ENCODE measurements at places on chromosomes 5 and 9.
A peak's percentile ranks its signal among the peaks of the same experiment; 100 is the strongest.

DNA sequence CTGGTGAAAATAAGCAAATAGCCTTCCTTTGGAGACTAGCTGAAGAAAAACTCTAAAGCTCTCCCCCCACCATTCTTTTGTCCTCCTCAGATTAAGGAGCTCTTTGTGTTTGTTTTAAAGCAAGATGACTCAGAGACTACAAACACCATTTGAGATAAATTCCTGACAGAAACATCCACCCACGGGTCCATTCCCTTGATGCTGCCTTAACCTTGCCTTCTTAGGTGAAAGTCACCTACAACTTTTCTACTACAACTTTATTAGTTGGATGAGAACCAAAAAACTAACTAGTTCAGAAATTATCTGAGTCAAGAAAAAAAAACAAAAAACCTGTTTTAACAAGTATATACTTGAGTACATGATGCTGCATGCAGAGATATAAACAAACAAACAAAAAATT, 831.1 kb downstream of the NR2F1-AS1 start:
- H3K4me1 ChIP-seq = no peaks in the 10 kb centered on the region
- no peaks in the 10 kb centered on the region for H3K36me3 ChIP-seq
- H3K4me3 ChIP-seq = no peak overlapping the region
- no peak for DNase-seq
- no peak overlapping the region for H3K27ac ChIP-seq

DNA sequence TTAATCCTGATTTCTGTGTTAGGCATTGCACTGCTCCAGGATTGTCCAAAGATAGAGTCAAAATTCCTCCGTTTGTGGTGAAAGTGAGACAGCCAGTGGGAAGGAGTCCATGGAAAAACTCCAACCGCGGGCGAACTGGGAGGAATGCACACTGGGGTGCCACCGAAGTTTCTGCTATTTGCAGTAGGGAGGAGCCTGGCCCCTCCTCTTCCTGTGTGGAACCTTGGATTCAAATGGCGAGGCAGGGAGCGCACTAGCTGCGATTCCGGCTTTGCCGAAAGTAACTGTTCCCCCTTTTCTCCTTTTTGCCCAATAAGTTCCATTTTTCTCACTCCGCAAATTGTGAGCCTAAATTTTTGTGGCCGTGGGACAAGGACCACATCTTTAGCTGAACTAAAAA, 9.3 kb downstream of the BAAT start:
- no peaks in the 10 kb centered on the region for H3K36me3 ChIP-seq
- H3K27me3 ChIP-seq = no peaks in the 10 kb centered on the region
- H3K27ac ChIP-seq = no peak overlapping the region
- H3K4me1 ChIP-seq = no peaks in the 10 kb centered on the region
- no peak overlapping the region for H3K4me3 ChIP-seq
- DNase-seq = no peak

DNA sequence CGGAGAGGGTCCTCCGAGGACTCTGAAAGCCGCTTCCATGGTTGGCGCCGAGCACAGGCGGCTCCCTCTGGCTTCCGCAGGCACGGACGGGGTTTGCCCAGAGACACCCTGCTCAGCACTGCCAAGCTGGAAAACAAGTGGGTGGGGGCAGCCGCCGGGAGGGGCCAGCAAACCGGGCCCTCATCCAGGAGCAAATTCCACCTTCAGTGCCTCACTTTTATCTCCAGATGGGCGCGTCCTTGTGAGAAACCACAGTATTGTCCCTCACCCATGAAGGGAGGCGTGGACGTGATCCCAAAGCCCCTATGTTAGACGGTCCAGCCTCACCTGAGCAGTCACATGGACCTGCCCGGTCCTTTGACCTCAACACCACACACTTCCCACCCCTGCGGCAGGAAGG, 29.0 kb downstream of the MED10 start:
- H3K27ac ChIP-seq = no peak overlapping the region
- peaks cover 2% of the 10 kb centered on the region for H3K27me3 ChIP-seq
- peaks cover 11% of the 10 kb centered on the region for H3K36me3 ChIP-seq
- peaks cover 28% of the 10 kb centered on the region for H3K4me1 ChIP-seq

GRCh38 chr9:21110708-21111576, 30.7 kb downstream of the IFNW1 start:
- no peaks in the 10 kb centered on the region for H3K27me3 ChIP-seq
- peaks cover 6% of the 10 kb centered on the region for H3K4me1 ChIP-seq
- H3K36me3 ChIP-seq = no peaks in the 10 kb centered on the region
- DNase-seq = peak; percentile 20

- no peak overlapping the region for H3K27ac ChIP-seq
- DNase-seq = no peak
- peaks cover 8% of the 10 kb centered on the region for H3K4me1 ChIP-seq
- peaks cover 7% of the 10 kb centered on the region for H3K36me3 ChIP-seq
Observed at GRCh38 chr9:136222166-136222905, 17.4 kb upstream of the LHX3 start.

DNA sequence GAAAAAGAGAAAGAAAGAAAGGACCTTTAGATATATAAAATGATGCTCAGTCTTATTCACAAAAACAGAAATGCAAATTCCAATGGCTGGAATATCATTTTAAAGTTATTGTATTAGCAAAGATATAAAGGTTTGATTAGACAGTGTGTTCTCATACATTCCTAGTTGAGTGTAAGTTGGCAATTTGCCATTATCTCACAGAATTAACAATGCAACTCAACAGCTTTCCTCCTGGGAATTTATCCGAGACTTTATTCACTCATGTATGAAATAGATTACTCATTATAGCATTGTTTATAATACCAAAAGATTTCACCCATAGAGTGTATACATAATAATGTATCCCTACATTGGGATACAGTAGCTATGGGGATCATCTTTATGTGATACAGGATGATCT, 27.1 kb upstream of the MLLT3 start:
- H3K27ac ChIP-seq = no peak overlapping the region
- H3K36me3 ChIP-seq = no peaks in the 10 kb centered on the region
- no peak overlapping the region for H3K4me3 ChIP-seq
- H3K4me1 ChIP-seq = peaks cover 3% of the 10 kb centered on the region
- no peak for DNase-seq

DNA sequence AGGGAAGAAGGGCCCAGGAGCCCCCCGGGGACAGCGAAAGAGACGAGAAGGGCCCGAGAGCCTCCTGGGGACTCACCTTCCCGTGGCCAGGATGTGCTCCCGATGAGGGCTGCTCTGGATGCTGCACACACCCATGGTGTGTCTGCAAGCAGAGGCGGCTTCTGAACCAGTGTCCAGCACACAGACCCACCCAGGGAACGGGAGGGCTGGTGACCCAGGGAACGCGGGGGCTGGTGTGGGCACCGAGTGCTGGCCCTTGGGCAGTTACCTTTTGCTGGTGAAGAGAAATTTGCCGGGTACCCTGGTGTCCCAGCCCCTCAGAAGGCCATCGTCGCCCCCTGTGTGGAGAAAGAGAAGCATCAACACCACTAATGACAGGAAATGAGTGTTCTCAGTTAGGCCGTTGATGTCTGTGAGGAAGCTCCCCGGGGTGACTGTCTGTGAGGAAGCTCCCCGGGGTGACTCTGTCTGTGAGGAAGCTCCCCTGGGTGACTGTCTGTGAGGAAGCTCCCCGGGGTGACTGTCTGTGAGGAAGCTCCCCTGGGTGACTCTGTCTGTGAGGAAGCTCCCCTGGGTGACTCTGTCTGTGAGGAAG, 13.2 kb downstream of the MRPL41 start:
- DNase-seq = no peak
- H3K27me3 ChIP-seq = peaks cover 6% of the 10 kb centered on the region
- peaks cover 3% of the 10 kb centered on the region for H3K4me1 ChIP-seq
- no peak overlapping the region for H3K27ac ChIP-seq
- peaks cover 32% of the 10 kb centered on the region for H3K36me3 ChIP-seq
- H3K4me3 ChIP-seq = no peak overlapping the region

GRCh38 chr5:143618141-143618540, 193.8 kb upstream of the HMHB1 start:
- H3K4me1 ChIP-seq = no peaks in the 10 kb centered on the region
- no peak for DNase-seq
- H3K36me3 ChIP-seq = no peaks in the 10 kb centered on the region
- no peak overlapping the region for H3K27ac ChIP-seq
- H3K27me3 ChIP-seq = no peaks in the 10 kb centered on the region

GRCh38 chr5:160183075-160183474, 46.2 kb upstream of the FABP6 start:
- H3K4me3 ChIP-seq = no peak overlapping the region
- DNase-seq = no peak
- H3K4me1 ChIP-seq = peaks cover 23% of the 10 kb centered on the region
- H3K27me3 ChIP-seq = peaks cover 8% of the 10 kb centered on the region
- peaks cover 17% of the 10 kb centered on the region for H3K36me3 ChIP-seq

DNA sequence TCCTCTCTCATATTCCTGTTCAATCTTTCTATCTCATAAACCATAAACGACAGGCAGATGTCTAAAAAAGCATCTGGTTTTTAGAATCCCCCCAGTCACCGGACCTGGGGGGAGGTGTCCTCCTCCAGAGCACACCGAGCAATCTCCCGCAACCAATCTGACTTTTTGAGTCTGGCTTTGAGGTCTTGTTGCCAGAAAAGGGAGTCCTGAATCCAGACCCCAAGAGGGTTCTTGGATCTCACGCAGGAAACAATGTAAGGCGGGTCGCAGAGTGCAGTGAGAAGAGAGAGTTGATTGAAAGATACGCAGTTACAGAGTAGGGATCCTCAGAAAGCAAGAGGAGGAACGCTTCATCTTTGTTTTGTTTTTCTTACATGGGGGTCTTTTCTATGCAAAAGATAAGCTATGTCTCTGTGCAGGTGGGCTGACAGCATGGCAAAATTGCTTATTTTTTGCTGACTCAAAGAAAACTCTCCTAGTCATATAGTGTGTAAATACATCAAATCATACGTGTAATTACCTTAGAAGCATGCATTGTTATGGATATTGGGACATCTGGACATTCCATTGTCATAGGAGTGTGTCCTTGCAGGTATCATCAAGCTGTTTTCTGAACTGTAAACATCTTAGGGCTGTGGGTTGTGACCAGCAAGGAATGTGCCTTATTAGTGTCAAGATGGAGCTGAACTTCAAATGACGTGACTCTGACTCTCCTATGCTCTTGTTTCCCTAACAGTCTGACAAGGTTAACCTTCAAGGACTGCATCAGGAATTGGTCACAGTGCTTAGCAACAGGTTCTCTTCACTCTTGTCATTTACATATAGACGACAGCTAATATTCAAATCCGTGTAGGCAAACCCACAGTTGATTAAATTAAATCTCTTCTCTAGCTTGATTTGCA, 159.3 kb upstream of the DAPK1 start:
- no peak for DNase-seq
- H3K4me1 ChIP-seq = peaks cover 10% of the 10 kb centered on the region
- H3K27me3 ChIP-seq = peaks cover 2% of the 10 kb centered on the region

- peak; percentile 97 for DNase-seq
- peaks cover 21% of the 10 kb centered on the region for H3K4me1 ChIP-seq
- H3K36me3 ChIP-seq = peaks cover 9% of the 10 kb centered on the region
- peak within 1 kb of the TSS; percentile 98 for H3K4me3 ChIP-seq
Observed at GRCh38 chr5:181223058-181223728, at the start of gene TRIM41. Gene TRIM41, plus strand, starts transcription at chr5:181223281. Its CDS starts 719 bp downstream, at chr5:181224000.

GRCh38 chr9:121261107-121261460, 6.9 kb upstream of the GSN start:
- H3K27me3 ChIP-seq = peaks cover 6% of the 10 kb centered on the region
- peaks cover 8% of the 10 kb centered on the region for H3K36me3 ChIP-seq
- no peak overlapping the region for H3K4me3 ChIP-seq
- peak overlapping the region; percentile 87 for H3K27ac ChIP-seq

GRCh38 chr9:131879181-131879910, 139.5 kb upstream of the RAPGEF1 start:
- peaks cover 4% of the 10 kb centered on the region for H3K4me1 ChIP-seq
- no peaks in the 10 kb centered on the region for H3K27me3 ChIP-seq
- H3K36me3 ChIP-seq = no peaks in the 10 kb centered on the region
- no peak overlapping the region for H3K27ac ChIP-seq
- no peak for DNase-seq
- no peak overlapping the region for H3K4me3 ChIP-seq

GRCh38 chr5:153792305-153792704, 246.4 kb downstream of the FAM114A2 start:
- H3K36me3 ChIP-seq = peaks cover 9% of the 10 kb centered on the region
- DNase-seq = no peak
- peaks cover 7% of the 10 kb centered on the region for H3K27me3 ChIP-seq
- no peak overlapping the region for H3K27ac ChIP-seq
- no peak overlapping the region for H3K4me3 ChIP-seq

DNA sequence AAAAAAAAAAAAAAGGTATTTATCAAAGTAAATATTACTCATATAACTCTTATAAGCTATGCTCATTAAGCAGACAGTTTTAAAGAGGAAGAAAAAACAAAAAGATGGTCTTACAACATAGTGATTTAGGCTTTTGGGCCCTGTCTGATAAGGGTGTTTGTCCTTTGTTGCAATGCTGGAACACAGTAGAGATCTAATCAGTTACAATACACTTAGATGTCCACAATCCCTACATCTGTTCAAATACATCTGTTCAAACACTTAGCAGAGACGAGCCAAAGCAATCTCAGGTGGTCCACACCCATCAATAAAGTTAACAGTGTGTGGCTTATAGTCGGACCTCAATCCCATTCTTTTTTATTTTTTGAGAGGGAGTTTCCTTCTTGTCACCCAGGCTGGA, 11.0 kb downstream of the PRXL2C start:
- H3K27ac ChIP-seq = no peak overlapping the region
- no peak overlapping the region for H3K4me3 ChIP-seq
- H3K27me3 ChIP-seq = no peaks in the 10 kb centered on the region
